ENCODE measurements at places on chromosomes 5 and 9.

GRCh38 chr5:149170299-149170698 is 29.0 kb downstream of the ABLIM3 start:
- no peaks in the 10 kb centered on the region for H3K27me3 ChIP-seq
- DNase-seq, result no peak
- H3K4me3 ChIP-seq, result no peak overlapping the region
- H3K27ac ChIP-seq, result no peak overlapping the region
- no peaks in the 10 kb centered on the region for H3K36me3 ChIP-seq
- peaks cover 8% of the 10 kb centered on the region for H3K4me1 ChIP-seq

- no peaks in the 10 kb centered on the region for H3K4me1 ChIP-seq
- no peak overlapping the region for H3K4me3 ChIP-seq
- no peaks in the 10 kb centered on the region for H3K27me3 ChIP-seq
- no peaks in the 10 kb centered on the region for H3K36me3 ChIP-seq
- DNase-seq, result no peak
These were observed 415.8 kb upstream of the PIK3R1 start for GRCh38 chr5:67799732-67800234.

DNA sequence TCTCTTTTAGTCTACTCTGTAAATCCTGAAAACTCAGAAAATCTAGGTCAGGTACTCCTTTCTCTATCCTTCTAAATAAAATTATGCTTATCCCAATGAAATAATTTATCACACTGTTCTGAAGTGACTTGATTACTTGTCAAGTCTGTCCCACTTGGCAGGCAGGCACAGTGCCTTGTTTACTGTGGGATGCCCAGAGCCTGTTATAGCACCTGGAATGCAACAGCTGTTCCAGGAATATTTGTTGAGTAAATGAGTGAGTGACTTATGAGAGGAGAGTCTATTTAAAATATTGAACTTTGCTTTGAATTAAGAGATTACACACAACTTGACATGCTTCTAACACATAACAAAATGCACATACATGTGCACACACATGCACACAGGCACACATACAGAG is 130.0 kb downstream of the MPDZ start:
- no peak overlapping the region for H3K27ac ChIP-seq
- H3K4me1 ChIP-seq, result no peaks in the 10 kb centered on the region
- H3K4me3 ChIP-seq, result no peak overlapping the region

DNA sequence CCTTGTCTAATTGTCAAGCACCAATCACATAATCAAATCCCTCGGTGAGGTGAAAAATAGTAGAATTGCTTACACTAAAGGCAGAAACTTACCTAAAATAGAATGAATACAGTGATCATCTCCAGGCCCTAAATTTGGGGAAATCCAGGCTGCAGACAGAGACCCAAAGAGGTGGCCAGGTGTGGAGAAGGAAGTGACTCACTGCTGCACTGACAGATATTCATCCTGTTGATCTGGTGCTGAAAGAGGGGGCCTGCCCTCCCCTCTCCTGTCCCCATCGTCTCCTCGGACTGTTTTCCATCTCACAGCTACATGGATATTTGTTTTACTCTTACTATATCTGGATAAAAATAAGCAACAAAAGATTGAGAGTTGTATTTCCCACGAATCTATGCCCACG is 15.9 kb downstream of the OR2Y1 start:
- no peaks in the 10 kb centered on the region for H3K36me3 ChIP-seq
- H3K27me3 ChIP-seq, result no peaks in the 10 kb centered on the region
- no peak overlapping the region for H3K4me3 ChIP-seq

- H3K27ac ChIP-seq, result no peak overlapping the region
- no peak for DNase-seq
- H3K4me1 ChIP-seq, result no peaks in the 10 kb centered on the region
- no peaks in the 10 kb centered on the region for H3K36me3 ChIP-seq
- H3K27me3 ChIP-seq, result no peaks in the 10 kb centered on the region
These were observed 56.5 kb downstream of the ADAMTS2 start for GRCh38 chr5:179288809-179289185.

Data from left lung (tissue), 14 donors.